Left lung (tissue), 14 donors: ENCODE measurements at places on chromosomes 4 and X. TPM values are rescaled to one million over a fixed set of nuclear protein-coding genes. Genes with fewer than 3 reads are reported as not detected.

Gene DCAF8L2
- polyA plus RNA-seq, result not detected

Gene AWAT2
- not detected for polyA plus RNA-seq

Gene ASB12
- polyA plus RNA-seq, result 0.88 TPM

- DNase-seq, result no peak
These were observed 341.1 kb downstream of the IL15 start for GRCh38 chr4:141977433-141977832.

GRCh38 chr4:166956484-166956883 lies 277.8 kb downstream of the SPOCK3 start:
- DNase-seq, result no peak

DNA sequence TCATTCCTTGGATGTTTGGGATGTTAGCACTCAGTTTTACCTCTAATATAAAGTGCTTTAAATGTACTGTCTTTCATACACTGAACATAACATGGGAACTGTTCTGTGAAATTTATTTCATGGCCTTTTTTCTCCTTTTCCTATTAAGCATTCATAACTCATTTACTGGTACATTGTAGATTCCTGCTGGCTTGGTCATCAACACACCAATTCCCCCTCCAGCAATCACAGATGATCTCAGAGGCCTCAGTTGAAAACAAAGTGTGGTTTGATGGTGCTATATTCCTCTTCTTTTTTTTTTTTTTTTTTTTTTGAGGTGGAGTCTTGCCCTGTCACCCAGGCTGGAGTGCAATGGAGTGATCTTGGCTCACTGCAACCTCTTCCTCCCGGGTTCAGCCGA lies 61.9 kb upstream of the FAM47B start:
- no peak for DNase-seq

GRCh38 chr4:78592088-78592783 lies 40.7 kb downstream of the ANXA3 start:
- DNase-seq, result no peak

DNA sequence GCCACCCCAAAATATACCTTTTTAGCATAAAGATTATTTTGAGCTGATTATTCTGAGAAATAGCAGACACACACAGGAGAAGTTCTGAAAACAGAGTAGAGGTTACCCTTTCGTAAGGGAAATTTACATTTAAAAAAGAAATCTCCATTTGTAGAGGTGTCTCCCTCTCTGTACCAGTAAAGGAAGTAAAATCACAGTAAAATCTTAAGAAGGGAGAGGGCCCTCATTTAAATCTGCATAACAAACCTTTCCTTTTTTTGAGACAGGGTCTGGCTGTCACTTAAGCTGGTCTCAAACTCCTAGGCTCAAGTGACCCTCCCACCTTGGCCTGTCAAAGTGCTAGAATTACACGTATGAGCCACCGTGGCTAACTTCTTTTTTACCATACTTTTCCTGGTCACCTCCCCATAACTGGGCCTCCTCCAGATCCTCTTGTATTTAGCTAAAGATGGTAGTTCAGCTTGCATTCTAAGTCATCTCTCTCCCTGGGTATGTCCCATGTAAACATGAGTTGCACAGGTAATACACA lies 92.2 kb upstream of the INTU start:
- DNase-seq, result no peak
